Stimulated activated CD4-positive, alpha-beta T cell treated with anti-CD3 and anti-CD28 coated beads, TNF-alpha, amount 100 ng/mL, for 1 hour (primary cell): ENCODE measurements at places on chromosomes 2 and 18.

- DNase-seq, result no peak
Observed at GRCh38 chr2:62270728-62271127, 74.8 kb downstream of the B3GNT2 start.

DNA sequence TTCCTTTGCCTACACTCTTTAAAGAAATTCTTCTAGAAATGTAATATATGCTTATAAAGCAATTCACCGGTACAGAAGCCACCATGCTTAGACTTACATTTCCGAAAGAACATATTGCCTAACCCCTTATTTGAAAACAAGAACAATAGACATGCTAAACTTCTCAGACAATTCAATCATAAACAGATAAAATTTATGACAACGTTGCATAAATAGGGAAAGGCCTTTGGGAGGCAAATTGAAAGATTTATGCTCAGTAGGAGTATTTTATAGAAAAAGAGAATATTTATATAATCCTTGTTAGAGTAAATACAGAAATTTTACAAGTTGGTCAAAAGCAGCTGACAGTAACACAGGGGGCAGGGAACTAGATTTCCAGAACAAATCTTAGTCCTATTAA lies 16.2 kb upstream of the MEP1B start:
- no peak for DNase-seq

DNA sequence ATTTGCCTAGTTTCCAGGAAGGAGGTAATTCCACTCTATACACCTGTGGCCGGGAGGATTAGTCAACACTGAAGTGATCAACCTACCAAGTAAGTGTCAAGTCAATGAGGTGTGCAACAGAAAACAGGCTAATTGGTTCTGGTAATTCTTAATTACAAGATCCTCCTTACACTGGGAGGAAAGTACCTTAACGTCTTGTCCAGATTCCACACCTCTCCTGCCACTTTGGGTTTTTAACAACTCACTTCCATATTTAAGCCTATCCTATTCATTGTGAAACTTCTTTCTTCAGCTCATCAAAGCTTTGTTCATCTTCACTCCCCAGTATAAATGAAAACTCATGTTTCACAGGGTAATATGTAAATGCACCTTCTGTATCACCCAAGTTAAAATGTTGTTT lies 22.0 kb upstream of the MAP4K4 start:
- DNase-seq, result no peak

DNA sequence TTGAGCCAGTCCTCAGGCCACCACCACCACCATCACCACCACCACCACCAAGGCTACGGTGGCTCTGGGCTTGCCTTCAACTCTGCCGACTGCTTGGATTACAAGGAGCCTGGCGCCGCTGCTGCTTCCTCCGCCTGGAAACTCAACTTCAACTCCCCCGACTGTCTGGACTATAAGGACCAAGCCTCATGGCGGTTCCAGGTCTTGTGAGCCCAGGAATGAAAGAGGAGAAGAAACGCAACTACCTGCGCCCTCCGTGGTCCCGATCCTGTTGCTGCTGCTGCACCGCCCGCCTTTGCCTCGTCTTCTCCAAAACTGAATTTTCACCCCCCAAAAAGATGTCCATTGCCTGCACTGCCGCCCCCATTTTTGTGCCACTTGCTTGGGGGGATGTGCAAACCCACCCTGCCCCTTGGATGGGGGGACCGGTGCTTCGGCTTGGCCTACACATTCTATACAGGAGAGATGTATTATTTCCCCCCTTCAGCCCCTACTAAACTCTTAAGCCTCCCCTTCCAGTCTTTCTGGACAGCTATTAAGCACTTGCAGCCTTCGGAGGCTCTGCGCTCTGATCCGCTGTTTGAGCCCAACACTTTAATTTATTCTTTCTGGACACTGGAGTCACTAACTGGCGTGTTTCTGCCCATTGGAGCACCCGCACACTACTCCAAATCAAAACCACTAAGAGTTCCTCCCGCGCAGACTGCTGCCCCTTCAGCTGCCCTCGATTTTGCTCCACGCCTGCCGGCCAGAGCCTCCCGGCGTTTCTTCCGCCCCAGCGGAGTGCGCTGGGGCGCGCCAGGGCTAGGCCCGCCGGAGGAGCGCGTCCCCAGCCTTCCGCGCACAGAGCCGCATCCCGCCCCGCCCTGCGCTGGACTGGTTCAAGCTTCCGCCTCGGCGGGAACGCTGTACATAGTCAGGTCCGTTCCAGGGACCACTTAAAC lies 5.7 kb downstream of the OTX1 start:
- no peak for DNase-seq

DNA sequence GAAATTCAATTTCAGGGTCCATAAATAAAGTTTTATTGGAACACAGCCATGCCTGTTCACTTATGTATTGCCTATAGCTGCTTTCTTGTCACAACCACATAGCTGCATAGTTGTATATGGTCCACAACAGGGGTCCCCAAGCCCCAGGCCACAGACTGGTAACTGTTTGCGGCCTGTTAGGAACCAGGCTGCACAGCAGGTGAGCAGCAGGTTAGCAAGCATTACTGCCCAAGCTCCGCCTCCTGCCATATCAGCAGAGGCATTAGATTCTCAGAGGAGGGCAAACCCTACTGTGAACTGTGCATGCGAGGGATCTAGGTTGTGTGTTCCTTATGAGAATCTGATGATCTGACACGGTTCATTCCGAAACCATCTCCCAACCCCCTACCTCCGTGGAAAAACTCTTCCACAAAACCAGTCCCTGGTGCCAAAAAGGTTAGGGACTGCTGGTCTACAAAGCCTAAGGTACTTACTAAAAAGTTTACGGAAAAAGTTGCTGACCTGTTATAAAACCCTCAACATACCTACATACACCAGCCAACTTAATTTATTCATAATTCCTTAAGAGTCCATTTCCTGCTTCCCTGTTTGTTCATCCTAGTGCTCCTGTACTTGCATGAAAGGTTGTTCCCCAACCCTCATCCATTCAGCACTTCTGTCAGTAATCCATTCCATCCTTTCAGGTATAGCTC lies 40.1 kb downstream of the NDUFAF7 start:
- DNase-seq, result no peak

DNA sequence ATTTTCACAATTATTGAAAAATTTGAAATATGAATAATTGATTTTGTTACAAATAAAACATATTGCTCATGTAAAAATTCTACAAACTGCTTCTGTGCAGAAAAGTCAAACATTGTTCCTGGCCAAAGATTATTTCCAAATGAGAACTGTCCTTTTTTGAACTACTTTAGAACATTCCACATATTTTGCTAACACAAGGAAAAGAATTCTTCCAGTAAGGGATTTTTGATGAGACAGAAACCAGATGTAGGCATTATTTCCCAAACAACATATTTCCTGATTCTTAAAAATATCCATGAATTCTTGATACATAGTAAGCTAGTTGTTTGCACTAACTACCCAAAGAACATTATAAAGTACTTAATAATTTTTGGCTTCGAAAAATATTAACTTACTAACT lies 715.2 kb downstream of the CCDC85A start:
- no peak for DNase-seq

GRCh38 chr2:223196331-223196730 lies 144.3 kb downstream of the KCNE4 start:
- DNase-seq, result no peak

DNA sequence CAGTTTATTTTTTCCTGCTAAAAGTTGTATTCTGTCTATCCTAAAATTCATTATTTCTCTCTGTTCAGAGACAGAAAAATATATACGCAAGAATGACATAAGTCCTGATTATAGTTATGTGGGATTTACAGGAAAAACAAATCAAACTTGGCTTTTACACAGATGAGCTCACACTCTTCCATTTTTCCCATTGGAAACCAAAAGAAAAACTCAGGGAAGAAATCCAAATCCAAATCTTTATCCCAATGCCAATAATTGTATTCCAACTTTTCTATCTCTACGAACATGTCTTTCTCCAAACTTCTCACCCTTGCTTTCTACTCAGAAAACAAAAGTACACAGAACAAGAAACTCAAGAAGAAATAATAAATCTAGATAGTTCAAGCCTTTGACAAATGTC lies 249.1 kb upstream of the TMEFF2 start:
- DNase-seq, result no peak

- DNase-seq, result no peak
Observed at GRCh38 chr18:13558124-13558523, 168.2 kb downstream of the FAM210A start.
